Mucosa of descending colon (tissue), 3 donors: ENCODE measurements at places on chromosomes 12 and 14.

DNA sequence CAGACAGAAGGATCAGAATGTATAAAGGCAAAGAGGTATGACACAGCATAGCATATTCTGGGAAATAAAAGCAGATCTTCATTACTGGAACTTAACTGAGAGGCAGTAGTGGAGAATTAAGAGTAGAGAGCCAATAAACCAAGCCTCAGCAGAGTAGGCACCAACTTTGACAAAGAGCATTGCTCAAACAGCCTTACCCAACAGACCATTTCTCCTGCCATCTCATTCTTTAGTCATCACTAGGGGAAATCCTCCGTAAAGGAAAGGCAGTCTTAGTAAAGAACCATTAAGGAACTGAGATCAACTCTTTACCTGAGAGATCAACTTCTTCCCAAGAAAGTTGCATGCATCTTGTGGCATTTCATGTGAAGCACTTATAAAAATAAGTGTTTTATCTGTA is 36.6 kb downstream of the SENP1 start:
- no peak for DNase-seq

GRCh38 chr14:92897922-92898565 is 24.9 kb upstream of the CHGA start:
- no peak for DNase-seq

GRCh38 chr12:104448451-104448850 is 8.3 kb upstream of the CHST11 start:
- no peak for DNase-seq

DNA sequence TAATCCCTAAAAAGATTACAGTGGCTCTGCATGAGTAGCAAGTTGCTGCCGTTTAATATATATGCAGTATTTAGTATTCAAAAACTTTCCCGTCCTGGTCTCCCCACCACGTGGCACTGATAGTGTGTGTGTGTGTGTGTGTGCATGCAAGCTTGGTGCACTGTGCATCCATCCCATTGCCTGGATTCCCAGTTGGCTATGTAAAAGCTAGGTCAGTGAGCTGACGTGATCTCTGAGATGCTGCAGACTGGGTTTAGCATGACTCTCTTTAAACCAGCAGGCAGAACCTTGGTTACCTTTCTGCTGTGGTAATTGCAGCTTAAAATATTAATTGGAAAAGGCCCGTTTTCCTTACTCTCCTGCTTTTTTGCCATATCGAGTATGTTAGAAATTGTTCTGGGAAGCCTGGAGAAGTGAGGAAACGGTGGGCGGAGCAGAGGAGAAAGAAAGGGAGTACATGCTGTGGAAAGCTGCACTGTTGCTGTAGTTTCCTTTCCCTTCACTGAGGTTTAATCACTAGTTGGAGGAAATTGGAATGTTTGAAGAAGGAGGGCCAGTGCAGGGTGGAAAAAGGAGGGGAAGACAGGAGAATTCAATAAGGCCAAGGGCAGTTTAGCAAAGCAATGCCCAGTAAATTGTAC is 4.0 kb upstream of the CNTN1 start:
- DNase-seq: no peak

GRCh38 chr12:92424338-92424737 is 278.5 kb upstream of the PLEKHG7 start:
- no peak for DNase-seq

GRCh38 chr12:119902084-119902509 is 25.0 kb upstream of the CIT start:
- DNase-seq: peak; percentile 77

GRCh38 chr12:106096376-106096775 is 42.4 kb downstream of the NUAK1 start:
- DNase-seq: no peak
